ENCODE measurements at places on chromosomes 16 and 17.

DNA sequence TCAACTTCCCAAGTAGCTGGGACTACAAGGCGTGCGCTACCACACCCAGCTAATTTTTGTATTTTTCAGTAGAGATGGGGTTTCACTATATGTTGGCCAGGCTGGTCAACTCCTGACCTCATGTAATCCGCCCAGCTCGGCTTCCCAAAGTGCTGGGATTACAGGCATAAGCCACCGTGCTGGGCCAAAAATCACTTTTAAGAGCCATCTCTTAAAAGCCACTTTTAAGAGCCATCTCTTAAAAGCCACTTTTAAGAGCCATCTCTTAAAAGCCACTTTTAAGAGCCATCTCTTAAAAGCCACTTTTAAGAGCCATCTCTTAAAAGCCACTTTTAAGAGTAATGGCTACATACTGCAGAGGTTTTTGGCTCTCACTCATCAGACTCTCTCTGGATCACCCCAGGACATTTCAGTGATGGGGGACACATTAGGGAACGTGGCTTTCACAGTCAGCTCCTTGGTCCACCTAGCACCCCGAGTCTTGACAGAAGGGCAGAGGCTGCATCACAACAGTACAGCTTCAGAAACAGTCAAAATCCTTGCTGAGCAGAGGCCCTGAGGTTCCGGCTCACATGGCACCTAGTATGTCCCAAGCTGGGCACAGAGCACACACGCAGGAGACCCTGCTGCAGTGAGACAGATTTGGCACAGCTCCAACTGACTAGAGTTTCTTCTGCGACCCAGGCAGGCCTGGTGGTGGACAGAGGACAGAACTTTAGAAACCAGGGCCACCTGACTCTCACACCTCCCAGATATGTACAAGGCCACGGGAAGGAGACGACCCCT is 23.6 kb downstream of the RANBP10 start:
- DNase-seq, result no peak

DNA sequence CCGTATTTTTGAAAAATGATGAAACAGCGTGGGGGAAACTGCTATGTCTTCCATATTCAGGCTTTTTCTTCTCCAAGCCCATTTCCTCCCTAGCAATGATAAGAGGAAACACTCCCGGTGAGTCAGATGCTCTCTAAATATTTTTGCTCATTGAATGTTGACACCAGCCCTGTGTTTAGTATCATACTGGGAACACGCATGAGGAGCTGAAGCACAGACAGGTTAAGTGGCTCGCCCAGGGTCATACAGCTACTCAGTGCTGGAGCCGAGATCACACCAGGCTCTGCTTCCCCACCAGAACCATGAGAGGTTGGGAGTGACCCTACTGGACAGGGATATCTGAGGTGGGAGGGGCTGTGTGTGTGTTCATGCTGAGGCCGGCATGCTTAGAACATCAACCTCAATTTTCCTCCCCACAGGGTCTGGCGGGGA is 37.8 kb upstream of the ADGRG1 start:
- no peak for DNase-seq

- DNase-seq, result peak; percentile 50
Measured at GRCh38 chr16:1960665-1961630, 1.6 kb downstream of the NDUFB10 start.

DNA sequence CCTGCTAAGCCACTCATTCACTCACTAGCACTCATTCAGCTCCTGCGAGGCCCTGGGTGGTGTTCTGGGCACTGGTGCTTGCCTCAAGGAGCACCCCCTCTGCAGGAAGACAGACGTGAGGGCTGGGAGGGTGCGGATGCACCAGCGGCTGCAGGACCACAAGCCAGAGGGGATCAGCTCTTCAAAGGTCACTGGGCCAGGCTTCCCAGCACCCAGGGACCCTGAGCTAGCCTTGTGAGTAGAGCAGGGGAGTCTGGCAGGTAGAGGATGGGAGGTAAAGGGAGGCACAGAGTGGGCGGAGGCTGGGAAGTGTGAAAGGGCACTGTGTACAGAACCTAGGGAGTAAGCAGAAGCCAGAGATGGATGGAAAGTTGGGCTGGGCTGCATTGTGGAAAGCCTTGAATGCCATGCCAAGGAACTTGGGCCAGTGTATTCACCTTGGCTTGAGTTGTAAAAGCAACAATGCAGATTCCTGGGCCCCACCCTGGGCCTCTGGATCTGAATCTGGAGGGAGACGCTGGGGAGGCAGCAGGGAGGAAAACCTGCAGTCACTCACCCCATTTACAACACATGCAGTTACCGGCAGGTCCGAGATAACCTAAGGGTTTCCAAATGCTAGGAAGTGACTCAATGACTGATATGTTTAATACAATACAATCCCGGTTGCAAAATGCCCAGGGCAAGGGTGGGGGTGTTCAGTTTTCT is 1.7 kb downstream of the IL4R start:
- DNase-seq, result no peak

GRCh38 chr17:72702998-72703397 is 389.5 kb downstream of the SLC39A11 start:
- no peak for DNase-seq

DNA sequence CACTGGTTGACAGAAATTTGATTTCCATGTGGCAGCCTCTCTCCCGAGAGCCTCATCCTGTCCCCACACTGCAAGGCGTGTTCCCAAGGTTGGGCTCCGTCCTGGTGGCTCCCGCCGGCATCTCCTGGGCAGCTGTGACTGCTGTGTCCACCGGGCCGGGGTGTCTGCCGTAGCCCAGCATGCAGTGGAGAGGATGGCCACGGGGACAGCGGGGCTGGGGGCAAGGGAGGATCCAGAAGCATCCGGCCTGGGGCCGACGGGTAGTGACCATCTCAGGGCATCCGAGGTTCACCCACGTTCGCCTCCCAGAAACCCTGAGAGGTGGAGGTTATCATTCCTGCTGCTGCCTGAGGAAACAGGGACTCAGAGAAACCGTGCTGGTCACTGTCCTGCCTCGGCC is 7.3 kb upstream of the RAB40B start:
- no peak for DNase-seq

GRCh38 chr16:17230932-17231581 is 239.7 kb downstream of the XYLT1 start:
- no peak for DNase-seq

DNA sequence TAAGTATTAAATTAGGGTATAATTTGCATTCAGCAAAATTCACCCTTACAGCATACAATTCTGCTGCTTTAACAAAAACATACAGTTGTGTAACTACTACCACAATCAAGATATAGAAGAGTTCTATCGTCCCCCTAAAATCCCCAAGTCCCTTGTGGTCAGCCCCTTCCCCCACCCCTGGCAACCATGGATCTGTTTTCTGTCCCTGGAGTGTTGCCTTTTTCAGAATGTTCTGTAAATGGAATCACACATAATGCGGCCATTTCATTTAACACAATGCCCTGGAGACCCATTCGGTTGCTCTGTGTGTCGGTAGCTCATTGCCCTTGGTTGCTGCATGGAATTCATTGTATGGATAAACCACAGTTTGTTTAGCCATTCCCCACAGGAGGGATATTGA is 190.2 kb downstream of the IRX5 start:
- no peak for DNase-seq

- DNase-seq, result no peak
Measured at GRCh38 chr16:61957075-61957855, 79.0 kb downstream of the CDH8 start.

GRCh38 chr17:36728030-36728991 is 126.9 kb downstream of the MRM1 start:
- DNase-seq, result no peak

DNA sequence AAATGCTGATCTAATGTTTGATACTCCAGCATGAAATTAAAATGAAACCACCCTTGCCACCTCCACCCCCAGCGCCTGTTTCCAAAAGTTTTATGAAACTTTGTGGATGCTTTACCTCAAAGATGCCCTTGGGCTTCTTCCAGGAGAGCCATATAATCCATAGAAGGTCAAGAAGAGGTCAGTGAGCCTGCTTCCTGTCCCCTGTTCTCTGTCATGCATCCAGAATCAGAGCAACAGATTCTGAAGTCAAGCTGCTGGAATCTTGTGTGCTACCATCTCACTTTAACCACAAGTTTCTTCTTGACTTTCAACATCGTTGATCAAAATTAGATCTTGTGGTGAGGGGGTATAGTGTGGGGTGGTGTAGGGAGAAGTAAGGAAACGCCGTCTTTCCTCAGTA is 8.6 kb downstream of the GOSR2 start:
- no peak for DNase-seq

- DNase-seq, result no peak
Measured at GRCh38 chr16:81483970-81484595, 39.5 kb downstream of the CMIP start.

- no peak for DNase-seq
Measured at GRCh38 chr17:13721705-13722104, 120.0 kb upstream of the HS3ST3A1 start.

GRCh38 chr17:74541176-74542111 is 4.5 kb downstream of the CD300C start:
- DNase-seq, result no peak

DNA sequence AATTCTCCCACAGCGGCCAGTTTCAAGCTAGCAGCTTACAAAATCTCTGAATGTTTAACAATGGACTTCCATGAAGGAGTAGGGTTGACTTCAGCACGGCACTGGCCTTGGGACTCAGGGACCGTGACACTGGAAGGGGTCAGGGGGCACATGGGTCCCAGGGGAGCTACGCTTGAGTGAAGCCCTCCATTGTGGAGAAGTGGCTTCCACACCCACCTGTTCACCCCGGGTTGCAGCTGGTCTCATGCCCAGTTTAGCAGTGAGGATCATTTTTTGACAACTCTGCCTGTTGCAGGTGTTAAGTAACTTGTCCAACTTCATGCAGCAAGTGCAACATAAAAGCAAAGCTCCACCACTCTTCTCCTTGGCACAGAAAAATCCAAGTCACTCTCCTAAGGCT is 510.2 kb downstream of the CDH13 start:
- DNase-seq, result no peak

DNA sequence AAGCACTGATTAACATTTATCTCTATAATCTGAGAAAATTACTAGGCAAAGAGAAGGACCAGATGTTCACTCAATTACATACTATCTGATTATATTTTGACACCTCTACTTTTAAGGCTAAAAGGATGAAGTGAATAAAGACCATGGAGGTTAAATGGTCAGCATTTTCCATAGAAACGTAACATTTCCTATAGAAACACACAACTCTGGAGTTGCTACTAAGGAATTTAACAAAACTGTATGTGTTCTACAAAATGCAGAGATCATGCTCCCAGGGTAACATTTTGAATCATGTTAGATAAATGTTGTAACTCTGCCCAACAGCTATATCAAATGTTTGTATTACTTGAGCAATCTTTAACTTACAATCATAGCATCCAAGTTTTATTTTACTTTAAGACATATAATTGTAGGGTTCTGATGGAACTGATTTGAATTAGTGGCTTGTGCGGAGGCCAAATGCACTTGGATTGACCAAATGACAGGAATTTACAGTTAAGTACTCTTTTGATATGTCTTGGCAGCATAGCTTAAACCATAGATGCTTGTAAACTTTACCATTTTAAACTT is 97.7 kb downstream of the RPGRIP1L start:
- no peak for DNase-seq

GRCh38 chr17:76276069-76276431 is 10.9 kb downstream of the UBALD2 start:
- no peak for DNase-seq

DNA sequence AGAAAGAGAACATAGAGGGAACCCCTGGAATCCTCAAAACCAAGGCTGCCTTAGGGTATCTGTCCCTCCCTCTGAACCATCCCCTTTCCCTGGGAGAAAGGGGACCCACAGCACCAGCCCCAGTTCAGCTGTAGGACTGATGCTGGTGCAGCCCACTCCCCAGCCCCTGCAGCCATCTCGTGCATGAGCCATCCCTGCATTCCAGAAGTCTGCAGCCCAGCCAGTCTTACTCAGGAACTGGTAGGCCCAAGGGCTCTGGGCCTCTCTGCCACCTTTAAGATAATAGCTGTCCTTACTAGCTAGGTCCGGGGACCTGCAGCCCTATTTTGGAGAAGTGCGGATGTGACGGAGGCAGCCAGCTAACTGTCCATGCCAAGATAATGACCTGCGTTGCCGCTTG is 6.0 kb upstream of the EVPL start:
- no peak for DNase-seq

DNA sequence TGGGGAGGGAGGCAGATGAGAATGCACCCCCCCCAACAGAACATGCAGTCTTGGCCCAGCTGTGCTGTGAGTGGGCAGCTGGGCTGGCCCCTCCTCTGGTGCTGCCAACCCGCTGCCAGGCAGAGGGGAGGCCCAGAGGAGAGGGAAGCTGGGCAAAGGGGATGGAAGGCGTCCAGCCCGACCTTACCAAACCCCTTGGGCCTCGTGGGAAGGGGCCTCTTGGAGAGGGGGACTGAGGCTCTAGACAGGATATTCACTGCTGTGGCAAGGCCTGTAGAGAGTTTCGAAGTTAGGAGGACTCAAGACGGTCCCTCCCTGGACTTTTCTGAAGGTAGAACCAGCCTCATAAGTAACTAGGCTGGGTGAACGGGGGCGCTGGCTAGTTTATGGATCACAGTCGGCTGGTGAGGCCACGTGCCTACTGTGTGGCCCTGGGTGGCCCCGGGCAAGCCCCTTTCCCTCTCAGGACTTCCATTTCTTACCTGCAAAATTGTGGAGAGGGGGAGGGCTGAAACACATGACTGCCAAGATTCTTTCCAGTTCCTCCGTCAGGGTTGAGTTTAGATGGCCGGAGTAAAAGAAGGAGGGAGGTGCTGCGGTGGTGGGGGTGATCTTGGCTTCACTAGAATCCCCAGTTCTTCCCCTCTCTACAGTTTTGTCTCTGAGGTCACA is 857 bp upstream of the STAT5A start:
- no peak for DNase-seq

DNA sequence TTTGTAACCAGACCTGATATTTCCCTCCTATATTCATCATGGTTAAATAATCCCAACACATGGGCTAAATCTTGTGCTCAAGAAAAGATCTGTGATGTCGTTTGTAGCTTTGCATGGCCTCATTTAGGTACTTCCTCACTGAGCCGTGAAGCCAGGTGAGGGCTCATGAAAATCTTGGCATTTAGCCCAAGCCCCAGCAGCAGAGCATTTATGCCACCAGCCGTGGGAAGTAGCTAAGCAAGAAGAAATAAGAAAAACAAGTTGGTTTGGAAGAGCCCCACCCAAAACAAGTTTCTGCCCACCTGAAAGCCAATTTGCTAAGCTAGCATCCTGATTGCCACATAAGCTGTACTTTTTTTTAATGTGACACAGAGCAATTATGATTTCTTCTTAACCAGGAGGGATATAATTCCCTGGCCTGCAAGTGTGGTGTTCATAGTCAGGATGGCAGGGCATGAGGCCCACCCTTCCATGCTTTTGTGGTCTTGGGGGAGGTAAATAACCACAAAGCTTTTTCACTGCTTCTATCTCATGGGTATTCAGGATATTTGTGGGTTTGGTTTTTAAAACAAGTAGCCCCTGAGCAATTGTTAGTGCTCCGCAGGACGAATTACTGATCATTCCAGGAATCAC is 10.5 kb downstream of the TMIGD1 start:
- peak; percentile 55 for DNase-seq

GRCh38 chr17:8382880-8383142 is 182 bp downstream of the RPL26 start:
- no peak for DNase-seq
